ENCODE measurements at places on chromosomes 11 and 22.

GRCh38 chr22:26172389-26172990 is 3.2 kb downstream of the SEZ6L start:
- peak; percentile 32 for DNase-seq

- DNase-seq, result no peak
These were observed 14.7 kb downstream of the TTLL12 start for GRCh38 chr22:43172191-43172590.

DNA sequence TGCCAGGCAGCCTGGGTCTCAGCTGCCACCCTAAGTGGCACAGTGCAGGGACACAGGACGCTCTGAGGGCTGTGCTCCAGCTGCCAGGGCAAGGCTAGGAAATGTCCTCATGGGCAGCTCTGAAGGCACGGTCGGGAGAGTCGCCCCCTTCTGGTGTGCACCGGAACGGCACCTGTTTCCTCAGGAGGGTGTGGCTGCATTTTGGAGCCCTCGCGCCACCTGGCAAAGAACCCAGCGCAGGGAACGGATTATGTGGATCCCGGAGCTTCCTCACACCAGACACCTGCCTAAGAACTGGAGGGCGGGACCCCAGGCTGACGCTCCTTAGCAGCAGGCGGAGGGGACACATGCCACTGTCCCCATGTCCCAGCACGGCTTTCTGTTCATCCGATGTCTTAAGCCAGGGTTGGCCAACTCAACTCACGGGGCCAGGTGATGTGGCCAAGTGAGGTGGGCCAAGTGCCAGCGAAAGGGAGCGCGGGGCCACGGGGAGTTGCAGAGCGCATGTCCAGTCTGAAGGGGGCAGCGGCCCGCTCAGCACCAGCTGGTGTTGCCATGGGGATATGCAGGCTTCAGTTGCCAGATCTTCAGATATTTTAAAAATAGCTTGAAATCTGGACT is 5.1 kb upstream of the SLC22A8 start:
- no peak for DNase-seq

GRCh38 chr11:66119348-66120133 is 49.5 kb downstream of the PACS1 start:
- no peak for DNase-seq

DNA sequence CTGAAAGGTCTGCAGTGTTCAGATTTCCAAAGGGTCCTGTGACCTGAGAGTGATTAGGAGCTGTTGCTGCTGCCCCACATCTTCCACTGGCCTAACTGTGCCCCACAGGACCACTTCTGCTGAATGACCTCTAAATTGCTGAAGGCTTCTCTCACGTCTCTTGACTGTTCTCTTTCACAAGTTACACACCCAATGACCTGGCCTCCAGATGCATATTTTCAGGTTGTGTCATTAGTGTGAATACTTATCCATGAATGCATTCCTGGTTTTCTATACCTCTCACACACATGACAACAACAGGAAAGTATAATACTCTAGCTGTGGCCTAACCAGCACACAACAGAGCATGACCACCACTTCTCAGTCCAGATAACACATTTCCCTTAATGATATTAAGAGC is 15.4 kb downstream of the PRR14L start:
- no peak for DNase-seq

DNA sequence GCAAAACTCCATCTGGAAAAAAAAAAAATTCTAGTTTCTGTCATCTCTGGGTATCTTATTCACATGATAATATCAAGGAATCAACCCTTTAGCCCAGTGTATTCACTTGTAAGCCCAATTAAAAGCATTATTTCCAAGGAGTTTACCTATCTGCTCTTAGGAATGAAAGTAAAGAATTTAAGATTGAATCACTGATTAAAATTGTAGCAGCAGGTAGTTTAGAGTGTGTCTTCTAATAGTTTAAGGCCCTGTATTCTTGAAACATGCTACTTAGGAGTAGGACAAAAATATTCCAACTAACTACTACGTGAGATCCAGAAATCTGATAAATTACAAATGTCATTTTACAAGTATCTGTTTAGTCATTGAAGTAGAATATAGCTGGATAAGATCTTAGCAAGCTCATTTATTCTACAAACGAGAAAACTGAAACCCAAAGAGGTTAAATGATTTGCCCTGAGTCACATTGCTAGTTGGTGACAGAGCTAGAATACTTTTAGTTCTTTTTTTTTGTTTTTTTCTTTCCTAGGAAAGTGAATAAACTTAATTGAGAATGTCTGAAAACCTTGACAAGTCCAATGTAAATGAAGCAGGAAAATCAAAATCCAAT is 4.0 kb downstream of the TCP11L1 start:
- DNase-seq, result no peak

- no peak for DNase-seq
These were observed 35.7 kb downstream of the TBCEL start for GRCh38 chr11:121059605-121060004.

DNA sequence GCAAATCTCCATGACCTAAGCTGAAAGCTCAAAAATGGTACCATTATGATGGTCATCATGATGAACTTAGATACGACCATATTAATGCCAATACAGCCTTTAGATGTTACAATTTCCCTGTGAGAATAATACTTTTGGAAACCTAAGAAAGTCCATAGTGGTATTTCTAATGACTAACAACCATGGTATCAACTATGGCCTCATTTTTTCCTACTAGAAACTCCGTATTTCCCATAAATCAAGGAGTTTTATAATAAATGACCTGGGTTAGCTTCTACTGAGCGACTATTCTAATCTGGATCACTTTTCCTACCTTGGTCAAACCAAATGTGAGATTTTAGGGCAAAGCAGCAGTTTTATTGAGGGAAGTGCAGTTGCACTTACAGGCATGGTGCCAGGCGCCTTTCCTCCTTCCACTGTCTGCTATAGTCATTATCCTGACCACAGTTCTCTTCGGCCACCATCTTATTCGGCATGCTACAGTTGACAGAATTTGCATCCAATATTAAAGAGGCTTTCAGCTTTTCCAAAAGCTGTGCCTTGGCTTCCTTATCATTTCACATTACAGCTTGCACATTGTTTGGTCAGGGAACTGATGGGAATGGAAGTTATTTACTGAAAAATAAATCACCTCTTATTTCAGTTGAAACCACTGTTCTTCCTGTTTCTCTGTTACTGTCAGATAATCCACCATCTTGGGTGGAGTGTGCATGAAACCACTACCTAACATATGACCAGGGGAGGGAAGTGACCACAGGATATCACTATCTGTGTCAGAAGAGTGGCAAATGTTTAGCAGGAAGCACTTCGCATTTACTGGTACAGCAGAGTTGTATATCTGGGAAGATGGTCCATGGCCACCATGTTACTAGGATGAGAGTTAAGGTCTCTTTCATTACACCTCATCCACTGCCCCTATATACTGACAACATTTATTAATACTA is 74.5 kb upstream of the PICALM start:
- DNase-seq, result no peak

- DNase-seq, result no peak
These were observed 950.9 kb upstream of the CNTN5 start for GRCh38 chr11:98069861-98070260.

- DNase-seq, result no peak
These were observed 82.4 kb upstream of the RTL6 start for GRCh38 chr22:44580176-44581095.

DNA sequence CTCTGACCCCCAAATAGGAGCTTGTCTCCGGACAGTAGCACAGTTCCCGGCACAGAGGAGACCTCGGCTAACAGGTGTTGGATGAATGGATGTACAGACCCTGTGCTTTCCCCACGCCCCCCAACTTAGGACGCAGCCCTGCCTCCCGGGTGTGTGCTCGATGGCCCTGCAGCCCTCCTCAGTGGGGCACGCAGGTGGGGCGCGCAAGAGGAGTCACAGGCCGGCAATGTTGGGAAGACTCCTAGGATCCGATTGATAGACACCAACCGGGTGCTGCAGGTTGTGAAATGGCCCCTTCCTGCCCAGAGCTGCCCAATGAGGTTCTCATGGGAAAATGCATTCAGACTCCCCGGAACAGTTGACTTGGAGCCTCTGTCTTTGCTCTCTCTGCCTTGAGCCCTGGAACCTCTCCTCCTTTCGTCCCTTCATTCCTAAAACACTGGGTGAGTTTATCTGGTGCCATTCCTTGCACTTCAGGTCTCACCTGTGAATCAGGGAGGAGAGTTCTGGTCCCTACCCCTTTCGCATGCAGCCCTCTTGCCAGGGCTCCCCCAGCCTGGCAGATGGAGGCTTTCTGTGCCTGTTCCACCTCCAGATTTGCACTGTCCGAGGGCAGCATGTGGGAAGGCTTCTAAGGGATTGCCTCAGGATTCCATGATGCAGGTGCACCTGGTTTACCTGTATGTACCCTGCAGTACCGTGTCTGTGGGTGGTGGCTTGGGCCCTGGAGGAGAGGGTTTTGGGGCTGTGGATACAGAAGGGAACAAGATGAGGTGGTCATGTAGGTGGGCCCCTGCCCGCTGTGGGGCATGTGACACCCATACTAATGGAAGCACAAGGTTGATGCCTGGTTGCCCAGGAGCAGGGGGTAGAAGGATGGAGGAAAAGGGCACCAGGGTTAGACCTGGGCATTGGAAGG is 1.2 kb downstream of the MICALL1 start:
- DNase-seq, result no peak

DNA sequence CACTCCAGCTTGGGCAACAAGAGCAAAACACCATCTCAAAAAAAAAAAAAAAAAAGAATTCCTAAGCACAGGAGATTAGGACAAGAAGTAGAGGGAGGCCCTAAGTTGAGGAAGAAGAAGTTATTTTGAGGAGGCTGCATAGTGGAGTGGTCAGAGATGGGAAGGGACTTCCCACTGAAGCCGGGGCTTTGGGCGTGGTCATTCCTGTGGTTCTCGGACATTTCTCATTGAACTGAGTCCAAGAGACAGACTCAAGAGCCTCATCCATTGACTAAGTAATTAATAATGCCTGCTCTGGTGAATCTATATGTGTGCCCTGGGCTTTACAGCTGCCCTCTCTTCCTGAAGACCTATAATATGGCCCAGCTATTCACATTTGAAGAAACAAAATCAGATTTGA is 53.2 kb upstream of the FTH1 start:
- no peak for DNase-seq

GRCh38 chr11:58446294-58446693 is 4.3 kb upstream of the OR5B12 start:
- no peak for DNase-seq

DNA sequence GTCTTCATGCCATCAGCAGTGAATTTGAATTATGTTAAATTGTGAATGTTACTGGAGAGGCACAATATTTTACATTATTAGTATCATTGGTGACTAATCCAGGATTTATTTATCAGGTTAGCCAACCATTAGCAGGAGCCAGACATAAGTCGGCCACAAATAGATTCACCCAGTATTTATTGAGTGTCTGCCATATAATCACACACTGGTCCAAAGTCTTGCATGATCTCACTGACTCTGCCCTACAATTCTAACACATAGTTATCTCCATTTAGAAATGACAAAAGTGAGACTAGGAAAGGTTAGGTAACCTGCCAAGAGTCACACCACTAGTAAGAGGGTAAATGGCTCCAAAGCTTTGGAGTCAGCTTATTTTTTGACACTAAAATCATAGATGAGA is 179.6 kb downstream of the BLID start:
- peak; percentile 21 for DNase-seq

GRCh38 chr11:79054636-79055035 is 386.2 kb downstream of the TENM4 start:
- no peak for DNase-seq

DNA sequence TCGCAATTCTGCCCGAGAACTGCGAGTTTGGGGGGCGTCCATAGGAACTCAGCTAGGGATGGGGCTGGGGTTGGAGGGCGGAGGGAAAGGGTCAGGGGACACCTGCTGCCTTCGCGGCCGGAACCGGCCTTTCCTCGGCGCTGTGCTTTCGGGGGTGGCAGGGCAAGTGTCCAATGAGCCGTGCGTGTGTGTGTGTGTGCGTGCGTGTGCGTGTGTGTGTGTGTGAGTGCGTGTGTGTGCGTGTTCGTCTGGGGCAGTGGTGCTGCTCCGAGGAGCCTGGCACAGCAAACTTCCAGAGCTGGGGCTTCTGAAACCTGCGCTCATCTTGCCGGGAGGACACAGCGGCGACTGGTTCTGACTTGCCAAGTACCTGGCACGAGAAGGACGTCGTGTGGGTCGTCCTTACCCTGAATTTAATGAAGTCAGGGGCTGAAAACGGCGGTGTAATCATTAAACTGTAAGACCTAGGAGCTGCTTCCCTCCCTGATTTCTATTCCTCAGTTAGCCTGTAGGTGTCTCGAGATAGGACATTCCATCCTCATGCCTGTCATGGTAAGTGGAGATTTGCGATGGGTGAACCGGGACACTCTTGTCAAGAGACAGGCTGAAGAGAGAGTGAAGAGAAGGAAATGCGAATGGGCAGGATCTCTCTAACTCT is 27.0 kb upstream of the AMOTL1 start:
- no peak for DNase-seq

GRCh38 chr11:71310184-71310583 is 57.8 kb upstream of the SHANK2 start:
- DNase-seq, result no peak

DNA sequence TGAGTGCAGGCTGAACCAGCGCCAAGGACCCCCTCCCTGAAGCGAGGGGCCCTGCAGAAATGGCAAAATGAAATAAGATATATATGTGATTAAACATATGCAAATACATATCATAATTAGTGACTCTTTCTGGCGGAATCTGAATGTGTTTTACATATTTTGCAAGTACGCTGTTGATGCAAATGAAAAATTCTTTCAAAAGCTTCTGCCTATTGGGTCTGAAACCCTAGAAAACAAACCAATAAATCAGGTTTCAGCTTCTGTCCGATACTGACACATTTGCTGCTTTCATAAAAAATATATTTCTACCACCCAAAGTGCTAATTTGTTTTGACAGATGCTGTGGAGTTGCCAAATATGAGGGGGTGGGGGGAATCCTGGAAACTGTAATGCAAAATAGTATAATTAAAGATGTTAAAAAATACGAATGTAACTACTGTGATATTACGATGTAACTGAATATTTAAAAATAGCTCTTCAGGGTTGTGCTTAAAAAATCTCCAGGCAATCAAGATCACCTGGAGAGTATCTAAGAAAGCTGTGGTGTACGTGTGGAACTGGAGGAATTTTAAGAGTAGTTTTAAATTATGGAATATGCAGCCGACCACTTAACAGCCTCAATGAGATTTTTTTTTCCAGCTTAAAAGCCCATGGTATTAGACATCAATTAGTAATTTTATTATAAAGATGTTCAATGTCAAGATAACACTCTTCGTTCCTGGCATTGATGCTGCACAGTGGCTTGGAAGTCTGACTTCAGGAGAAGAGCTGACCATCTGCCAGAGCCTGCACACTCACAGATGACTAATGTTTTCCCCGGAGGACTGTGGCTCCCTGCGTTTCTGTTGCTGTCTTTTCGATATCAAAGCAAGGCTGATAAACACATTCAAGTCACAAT is 122.2 kb upstream of the RCN1 start:
- DNase-seq, result no peak

DNA sequence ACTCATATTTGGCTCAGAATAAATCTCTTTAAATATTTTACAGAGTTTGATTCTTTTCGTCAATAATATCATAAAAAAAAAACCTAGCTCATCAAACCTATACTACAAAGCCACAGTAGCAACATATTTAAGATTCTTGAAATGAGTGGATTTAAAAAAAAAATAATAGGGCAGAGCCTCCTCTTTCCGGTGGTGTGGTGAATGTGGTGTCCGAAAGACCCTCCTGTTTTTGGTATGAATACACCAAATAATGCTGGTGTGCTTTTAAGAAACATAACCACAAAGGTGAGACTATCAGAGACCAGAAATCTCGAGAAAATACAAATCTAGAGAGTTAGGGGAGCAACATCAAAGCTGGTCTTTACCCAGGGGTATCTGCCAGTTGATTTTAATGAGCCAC is 342.6 kb downstream of the TBC1D22A start:
- DNase-seq, result no peak
